ENCODE measurements at places on chromosomes 11 and 22.

DNA sequence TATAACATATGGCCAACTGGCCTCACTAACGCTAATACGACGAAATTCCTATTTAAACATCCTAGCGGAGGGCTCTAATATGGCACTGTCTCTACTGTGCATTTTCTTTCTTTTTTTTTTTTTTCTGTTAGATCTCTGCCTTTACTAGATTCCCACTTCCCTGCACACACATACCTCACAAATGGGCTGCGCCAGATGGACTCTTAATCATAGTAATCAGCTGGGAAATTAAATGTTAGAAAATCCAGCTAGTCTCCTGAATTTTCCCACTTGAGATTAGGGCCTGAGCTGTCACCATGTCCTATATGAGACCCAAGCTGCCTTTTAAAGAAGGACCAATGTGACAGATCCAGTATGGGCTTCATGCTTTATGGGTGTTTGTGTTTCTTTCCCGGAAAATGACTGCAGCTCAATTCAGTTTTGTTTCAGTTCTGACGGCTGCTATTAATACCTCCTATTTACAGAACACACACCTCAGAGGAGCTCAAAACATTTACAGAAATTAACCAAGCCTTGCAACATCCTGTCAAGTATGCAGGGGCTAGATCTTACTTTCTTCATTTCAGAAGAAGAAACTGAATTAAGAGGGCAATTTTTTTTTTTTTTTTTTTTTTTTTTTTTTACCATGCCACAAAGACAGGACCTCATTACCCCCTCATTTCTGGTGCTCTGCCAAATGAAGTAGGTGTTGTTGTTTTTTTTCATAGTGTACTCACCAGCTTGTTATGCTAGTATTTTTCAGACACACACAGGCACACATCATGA is 49.8 kb upstream of the BLID start:
- DNase-seq, result no peak

- DNase-seq, result peak; percentile 47
Measured at GRCh38 chr11:64444838-64445441, 86.0 kb downstream of the RPS6KA4 start.

DNA sequence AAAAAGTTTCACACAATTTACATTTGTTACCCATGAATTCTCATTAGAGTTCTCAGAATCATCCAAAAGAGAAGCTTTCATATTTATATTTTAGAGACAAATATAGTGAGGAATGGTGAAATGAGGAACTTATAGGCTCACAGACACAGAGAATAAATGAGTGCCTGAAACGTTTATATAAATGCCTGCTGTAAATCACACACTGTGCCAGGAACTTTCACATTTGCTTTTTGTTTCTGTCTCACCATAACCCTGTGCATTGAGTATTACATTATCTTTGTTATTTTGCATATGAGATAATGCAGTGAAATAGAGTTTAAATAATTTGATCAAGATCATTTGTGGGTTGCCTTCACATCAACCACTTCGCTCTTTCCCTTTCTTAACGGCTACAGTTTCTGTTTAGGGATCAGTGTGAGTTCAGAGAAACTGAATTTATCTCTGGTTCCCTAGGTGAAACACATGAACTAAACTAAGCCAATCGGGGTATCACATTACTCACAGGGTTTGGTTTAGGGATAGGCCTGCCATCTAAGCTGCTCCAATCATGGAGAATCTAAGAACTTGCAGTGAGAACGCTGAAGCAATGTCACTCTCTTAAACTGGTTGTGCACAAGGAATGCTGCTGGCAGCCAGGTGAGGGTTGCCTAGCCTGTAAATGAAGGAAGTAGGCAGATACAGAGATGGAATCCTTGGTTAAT is 1339.2 kb upstream of the TENM4 start:
- DNase-seq, result peak; percentile 5

- DNase-seq, result no peak
Measured at GRCh38 chr11:123690485-123690884, 36.1 kb upstream of the SCN3B start.

DNA sequence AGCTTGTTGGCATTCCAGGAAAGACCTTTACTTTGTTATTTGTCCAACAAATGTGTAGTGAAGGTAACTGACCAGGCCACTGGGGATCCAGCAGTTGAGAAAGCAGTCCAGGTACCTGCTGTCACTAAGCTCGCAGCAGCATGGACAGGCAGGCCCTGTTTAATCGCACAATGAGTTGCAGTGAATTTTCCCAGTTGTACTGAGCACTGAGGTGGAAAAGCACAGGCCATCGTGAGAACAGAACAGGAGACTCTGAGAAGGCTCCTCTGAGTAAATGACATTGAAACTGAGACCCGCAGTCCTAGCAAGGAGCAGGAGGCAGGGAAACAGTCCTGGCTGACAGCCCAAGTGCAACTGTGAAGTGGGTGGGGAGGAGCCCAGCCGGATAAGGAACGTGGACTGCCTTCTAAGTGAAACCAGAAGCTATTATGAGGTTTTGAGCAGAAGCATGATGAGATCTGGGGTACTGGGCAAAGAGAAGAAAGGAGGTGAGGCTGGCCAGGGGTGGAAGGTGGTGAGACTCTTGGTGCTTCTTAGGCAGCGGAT is 39.8 kb upstream of the CDON start:
- DNase-seq, result peak; percentile 74

DNA sequence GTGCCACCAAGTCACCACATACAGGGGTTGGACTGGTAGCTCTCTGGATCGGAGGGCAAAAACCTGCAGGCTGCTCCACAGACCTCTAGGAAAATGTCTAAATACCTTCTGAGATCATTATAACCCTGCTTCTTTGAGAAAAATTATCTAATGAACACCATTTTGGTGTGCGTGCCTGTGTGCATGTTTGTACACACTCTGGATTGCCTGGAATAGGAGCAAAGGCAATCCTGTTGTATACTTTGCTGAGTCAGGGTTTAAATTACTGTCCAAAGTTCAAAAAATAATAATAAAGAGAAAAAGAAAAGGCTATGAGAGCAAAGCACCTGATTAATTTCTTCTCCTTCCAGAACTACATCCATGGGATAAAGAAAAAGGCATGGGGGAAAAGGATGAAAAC is 11.0 kb downstream of the JAML start:
- no peak for DNase-seq

- DNase-seq, result peak; percentile 43
Measured at GRCh38 chr11:126072141-126072741, 9.6 kb upstream of the CDON start.

DNA sequence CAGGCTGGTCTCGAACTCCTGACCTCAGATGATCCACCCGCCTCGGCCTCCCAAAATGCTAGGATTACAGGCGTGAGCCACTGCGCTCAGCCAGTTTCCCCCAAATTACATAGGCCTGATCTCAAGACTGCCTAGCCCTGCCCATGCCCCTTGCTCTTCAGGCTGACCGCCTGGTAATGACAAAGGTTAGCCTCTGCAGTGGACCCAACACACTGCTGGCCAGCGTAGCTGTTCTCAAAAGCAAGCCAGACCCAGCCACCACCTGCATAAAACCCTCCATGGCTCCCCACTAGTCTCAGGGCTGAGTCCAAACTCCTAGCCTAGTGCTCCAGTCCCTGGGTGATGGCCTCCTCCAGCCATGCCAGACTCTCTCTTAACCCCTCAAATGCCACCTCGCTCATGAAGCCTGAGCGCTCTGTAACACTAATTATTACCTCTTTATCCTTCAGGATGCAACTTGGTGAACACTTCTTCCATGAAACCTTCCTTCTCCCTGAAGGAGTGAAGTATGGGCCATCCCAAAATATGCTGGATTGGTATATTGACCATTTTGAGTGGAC is 836 bp upstream of the RSPH14 start:
- DNase-seq, result no peak

- DNase-seq, result no peak
Measured at GRCh38 chr11:110631551-110631950, 80.7 kb downstream of the ARHGAP20 start.

GRCh38 chr22:44586999-44587736 is 89.1 kb upstream of the RTL6 start:
- peak; percentile 91 for DNase-seq

DNA sequence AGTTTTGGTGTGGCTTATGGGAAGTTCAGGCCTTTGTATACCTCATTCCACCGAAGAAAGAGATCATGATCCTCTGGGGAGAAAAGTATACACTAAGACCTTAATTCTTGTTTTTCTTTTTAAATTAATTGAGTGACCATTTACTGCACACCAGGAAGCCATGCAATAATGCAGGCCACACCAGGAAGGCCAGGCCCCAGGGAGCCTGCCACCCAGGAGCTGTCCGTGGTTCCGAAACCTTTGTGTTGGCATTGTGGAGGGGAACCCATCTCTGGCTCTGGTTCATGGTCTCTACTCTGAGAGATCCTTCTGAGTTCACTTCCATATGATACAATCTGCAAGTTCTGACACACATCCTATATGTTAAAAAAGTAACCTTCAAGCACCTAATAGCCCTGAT is 291.8 kb downstream of the MIAT start:
- no peak for DNase-seq

GRCh38 chr22:29195964-29196666 is 9.6 kb upstream of the EMID1 start:
- DNase-seq, result no peak

DNA sequence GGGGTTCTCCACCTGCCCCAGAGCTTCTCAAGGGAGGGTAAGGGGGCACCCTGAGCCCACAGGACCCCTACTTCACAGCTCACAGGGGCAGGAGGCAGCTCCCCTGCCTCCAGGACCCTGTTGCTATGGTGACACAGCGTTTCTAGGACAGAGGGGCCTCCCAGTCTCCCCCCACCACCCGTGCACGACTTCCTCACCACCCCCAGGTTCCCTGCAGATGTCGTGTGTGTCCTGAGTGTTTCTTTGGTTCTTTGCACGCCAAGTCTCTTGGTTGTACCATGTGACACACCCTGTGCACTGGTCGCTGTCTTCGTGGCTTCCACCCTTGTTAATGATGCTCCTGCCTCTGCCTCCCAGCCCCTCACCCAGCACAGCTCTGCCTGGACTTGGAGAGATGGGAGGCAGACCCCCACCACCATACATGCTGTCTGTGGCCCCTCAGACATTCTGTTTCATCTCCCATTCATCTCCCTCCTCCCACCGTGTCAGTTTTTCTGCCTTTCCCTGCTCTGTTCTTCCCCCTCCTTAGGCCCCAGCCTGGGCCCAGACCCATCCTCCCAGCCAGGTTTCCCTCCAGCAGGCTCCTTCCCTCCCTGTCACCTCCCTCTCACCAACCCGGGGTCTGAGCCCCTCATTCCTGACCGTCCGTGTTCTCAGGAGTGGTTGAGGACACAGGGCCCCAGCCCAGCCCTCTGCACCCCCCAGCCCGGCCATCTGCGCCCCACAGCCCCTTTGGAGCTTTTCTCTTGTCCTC is 24.5 kb upstream of the RAB1B start:
- DNase-seq, result peak; percentile 18

DNA sequence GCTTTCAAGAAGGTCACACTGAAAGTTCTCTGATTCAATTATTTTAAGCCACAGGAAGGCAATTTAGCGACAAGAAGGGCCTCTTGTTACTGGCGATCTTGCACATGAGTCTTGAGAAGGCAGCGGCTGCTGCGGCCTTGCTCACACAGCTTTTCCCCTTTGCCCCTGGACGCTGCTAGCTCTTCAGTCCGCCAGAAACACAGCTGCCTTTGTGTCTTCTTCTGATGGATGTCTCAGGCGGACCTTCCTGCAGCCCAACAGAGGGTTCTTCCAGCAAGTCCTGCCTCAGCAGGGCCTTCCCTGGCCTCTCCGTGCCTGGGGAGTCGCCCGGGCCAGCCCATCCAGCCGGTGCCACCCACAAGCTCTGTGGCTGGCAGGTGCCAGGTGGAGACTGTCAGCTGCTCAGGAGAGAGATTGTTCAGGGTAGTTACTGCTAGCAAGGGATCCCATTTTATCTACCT is 59.4 kb downstream of the PKNOX2 start:
- no peak for DNase-seq

- DNase-seq, result no peak
Measured at GRCh38 chr11:83600661-83601060, 314.5 kb upstream of the CCDC90B start.

DNA sequence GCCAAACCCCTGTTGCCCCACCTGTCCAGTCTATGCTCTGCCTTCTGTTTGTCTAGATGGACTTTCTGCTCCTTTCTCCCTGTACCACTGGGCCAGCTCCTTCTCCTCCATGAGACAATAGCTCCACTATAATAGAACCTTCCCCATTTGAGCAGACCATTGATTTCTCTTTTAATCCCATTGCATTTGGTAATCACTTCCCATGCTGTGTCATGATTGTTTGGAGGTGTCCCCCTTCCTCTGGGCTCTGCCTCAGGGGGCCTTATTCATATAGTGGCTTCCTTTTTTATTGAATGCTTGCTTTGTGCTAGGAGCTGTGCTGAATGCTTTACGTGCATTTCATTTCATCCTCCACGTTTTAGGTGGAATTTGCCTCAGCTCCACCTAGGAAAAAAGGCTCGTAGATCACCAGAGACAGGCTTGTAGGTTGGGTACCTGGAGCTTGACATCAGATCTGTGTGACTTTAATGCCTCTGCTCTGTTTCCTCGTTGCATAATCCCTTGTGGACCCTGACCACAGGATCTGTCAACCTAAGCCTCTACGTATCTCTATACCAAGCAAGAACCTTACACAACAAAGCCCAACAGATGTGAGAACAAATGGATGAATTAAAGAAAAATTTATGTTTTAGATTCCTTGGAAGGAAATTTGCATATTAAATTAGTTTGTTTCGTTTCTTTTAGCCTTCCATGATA is 106.2 kb upstream of the RASSF10 start:
- DNase-seq, result no peak

GRCh38 chr11:10864688-10865087 is 6.8 kb upstream of the ZBED5 start:
- no peak for DNase-seq
